Renal cortical epithelial cell (primary cell): ENCODE measurements at places on chromosomes 2 and 18.
A peak's percentile ranks its signal among the peaks of the same experiment; 100 is the strongest.

DNA sequence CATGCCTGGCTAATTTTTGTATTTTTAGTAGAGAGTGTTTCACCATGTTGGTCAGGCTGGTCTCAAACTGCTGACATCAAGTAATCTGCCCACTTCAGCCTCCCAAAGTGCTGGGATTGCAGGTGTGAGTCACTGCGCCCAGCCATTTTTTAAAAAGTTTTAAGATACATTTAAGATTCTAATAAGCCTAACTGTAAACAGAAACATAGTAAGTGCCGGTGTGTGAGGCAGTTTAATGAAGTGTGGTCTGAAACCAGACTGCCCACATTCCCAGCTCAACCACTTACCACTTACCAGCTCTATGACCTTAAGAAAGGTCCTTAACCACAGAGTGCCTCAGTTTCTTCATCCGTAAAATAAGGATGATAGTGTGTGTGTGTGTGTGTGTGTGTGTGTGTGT, 42.4 kb downstream of the TMEM237 start:
- DNase-seq: peak; percentile 80

- no peak for DNase-seq
Observed at GRCh38 chr2:11559786-11560155, 25.9 kb downstream of the GREB1 start.

DNA sequence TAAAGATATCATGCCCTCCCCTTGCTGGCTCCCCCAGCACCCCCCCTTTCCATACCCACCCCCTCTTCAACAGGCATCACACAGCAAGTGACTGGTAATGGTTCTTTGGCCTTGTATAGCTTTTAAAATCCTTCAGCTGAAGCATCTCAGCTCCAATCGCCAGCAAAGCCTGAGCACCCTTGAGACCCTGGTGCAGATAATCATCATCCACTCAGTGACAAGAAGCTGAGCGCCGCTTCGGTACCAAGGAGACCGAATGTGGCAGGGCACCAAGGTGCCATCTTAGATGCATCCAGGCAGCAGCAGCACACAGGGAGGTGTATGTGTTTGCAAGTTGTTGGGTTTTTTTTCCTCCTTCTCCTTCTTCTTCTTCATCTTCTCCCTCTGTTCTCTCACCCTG, 232.7 kb downstream of the BCL11A start:
- no peak for DNase-seq

GRCh38 chr2:232336241-232336736, 42.3 kb upstream of the ALPP start:
- no peak for DNase-seq

DNA sequence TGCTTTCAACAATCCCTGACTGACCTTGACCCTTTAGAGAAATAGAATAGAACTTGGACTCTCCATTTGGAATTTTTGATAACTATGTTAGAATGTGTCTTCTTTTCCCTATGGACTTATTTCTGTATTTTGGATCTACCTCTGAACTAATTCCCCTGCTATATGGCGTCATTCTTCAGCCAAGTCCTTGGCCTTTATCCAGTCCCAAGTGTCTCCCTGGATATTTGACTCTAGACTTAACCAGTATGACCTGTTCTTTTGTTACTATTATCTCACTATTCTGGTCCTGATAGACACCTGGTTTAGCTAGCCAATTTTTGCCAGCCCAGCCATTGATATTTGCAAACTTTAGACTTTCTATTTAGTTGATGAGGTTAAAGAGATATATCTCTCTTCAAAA, 186.8 kb downstream of the KCNS3 start:
- DNase-seq: no peak

DNA sequence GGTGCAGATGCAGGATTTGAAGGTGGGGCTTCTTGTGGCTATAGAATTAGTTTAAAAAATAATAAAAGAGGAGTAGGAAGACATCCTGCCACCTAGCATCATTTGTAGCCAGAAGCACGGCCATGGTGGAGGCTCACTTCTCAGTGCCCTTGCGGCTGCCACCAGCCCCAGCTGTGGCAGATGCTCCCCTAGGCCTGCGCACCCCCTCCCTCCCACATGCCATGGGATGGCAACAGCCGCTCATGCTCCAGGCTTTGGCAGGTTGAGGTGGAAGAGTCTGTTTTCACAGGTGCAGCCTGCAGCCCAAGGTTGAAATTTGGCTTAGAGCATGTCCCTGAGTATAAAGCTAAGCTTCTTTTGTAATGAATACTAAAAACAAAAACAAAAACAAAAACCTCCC, 96.4 kb downstream of the GATA6 start:
- DNase-seq: no peak

DNA sequence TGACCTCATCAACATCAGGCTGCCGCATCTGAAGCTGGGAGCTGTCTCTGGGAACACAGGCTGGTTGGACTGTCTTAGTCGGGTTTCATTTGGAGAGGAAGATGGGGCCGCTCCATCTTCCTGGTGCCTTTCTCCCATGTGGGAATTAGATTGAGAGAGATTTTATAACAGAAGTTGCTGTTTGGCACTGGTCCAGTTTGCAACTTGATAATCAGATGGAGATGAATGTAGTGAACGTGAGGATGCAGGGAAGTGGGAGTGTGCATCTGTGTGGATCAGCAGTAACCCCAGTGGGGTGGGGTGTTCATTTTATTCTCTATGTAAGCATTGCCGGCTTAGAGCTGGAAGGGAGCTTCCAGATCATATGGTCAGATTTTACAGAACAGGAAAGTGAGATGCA, 250.9 kb downstream of the DCDC2C start:
- DNase-seq: no peak

DNA sequence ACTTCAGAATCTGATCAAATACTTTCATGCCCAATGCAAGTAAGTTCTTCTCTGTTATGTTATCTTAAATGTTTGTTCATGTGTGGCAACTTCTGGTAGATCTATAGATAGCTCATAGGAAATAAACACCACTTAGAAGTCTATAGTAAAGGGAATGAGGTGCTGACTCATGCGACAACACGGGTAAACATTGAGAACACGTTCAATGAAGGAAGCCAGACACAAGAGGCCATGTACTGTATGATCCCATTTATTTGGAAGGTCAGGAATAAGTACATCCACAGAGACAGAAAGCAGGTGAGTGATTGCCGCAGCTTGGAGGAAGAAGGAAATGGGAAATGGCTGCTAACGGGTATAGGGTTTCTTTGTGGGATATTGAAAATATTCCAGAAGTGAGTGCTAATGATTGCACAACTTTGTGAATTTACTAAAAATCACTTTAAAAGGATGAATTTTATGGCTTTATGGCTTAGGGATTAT, 95.4 kb downstream of the ITGB1BP1 start:
- DNase-seq: no peak

DNA sequence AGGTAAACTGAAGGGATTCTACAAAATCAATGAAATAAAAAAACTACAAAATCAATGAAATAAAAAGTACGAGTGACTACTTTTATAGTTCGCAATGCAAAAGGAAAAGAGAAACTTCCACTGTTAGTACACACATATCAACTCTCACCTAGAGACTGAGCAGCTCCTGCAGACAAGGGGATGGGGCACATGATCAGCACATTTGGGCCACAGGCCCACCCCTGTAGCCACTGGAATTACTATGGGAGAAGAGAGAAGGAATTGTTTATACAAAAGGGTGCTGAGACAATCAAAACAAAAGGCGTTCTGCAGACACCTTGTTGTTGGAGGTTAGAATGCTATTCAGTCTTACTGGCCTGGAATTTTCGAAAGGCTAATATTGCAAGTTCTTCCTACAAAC, 34.7 kb upstream of the CD226 start:
- DNase-seq: no peak

DNA sequence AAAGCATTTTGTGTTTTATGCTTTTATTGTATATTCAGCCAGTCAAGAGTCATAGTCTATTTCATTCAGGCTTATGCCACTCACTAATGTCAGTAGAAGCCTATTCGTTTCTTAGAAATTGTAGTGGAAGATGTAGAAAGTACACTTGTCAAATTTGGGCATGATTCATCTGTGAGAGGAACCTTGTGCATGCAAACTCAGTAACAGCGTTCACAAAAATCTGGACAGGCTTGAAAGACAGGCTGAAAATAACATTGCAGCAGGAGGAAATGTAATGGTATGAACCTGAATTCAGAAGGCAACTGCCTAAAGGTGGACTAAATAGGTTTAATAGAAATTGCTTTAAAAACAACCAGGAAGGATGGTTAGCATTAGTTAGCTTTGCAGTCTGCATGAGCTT, 213.5 kb downstream of the CMPK2 start:
- no peak for DNase-seq

DNA sequence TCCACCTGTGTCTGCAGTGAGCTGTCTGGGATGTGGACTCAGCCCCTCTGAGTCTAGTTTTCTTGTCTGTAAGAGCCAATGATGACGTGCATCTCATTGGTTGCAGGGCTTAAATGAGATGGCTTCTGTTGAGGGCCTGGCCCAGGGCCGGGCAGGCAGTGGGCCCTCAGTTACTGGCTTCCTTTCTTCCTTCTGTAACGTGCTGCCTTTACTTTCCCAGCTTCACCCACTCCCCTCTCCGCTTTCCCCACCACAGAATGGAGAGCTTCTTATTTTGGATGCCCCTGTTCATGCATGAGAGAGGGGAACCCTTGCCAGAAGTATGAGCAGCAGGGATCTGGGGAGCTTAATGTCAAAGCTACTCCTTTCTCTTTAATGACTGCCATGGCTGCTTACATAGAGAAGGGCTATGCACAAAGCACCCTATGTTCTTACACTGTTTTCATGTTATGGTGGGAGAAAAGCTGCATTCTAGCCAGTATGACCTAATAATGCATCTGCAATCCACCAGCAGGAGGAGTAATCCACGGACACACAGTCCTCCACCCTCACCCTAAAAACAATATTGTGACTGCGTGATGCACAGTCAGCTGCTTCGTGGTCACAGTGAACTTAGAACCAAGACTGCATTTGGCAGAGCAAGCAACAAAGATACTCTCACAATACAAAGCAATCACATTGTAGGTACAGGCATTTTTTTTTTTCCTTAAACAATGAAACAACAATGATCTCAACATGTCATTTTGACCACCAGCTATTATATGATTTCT, 37.2 kb downstream of the CREG2 start:
- peak; percentile 66 for DNase-seq

DNA sequence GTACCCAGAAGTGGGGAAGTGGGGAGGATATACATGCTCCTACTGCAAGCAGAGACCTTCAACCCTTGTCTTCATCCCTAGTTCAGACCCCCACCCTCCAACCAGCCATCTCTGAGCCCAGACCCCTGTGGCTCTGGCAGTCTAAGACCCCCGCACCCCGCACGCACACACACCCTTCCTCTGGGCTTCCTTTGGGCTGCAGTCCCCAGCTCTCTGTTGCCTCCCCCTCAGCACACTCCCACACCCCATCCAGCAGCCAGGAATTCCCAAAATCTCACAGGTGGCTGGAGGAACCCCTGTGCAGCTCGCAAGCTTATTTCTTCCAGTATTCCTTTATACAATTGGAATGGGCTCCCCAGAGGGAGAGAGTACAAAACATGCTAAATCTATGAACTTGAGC, 13.9 kb upstream of the GYPC start:
- no peak for DNase-seq

- no peak for DNase-seq
Observed at GRCh38 chr2:65739927-65740326, 307.5 kb upstream of the SPRED2 start.

GRCh38 chr2:146917431-146918042, 927.3 kb upstream of the ACVR2A start:
- no peak for DNase-seq

DNA sequence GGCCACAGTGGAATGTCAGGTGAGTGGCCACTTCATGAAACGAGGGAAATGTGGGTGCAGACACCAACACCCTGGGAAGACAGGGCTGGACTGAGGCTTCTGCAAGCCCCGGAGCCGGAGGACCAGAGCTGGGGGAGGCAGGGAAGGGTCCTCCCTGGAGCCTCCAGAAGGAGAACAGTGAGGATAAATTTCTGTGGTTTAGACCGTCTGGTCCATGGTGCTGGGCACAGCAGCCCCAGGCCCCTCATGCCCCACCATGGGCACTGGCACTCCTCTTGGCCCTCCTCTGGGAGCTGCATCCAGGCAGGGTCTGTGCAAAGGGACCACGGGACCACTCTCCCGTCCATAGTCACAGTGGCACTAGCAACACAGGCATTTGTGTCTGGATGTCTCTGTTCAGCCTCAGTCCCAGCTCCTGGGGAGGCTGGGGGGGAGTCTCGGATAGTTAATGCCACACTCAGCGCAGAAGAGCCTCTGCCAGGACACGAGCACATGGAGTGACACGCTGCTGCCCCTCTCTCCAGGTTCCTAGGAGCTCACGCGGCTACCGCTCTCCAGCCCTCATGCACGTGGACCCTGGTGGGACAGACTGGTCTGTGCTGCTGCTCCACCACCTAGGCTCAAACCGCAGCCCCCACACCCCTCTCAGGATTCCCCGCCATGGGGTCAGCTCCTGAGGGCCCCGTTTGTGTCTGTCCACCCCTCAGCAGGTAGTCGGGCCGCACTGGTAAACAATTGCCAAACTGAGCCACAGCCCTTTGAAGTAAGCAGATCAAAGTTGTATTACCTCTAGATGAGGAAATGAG, 305.9 kb upstream of the SALL3 start:
- no peak for DNase-seq

GRCh38 chr2:141630407-141630930, 500.3 kb downstream of the LRP1B start:
- no peak for DNase-seq

GRCh38 chr2:229090225-229090624, 180.9 kb downstream of the PID1 start:
- no peak for DNase-seq

DNA sequence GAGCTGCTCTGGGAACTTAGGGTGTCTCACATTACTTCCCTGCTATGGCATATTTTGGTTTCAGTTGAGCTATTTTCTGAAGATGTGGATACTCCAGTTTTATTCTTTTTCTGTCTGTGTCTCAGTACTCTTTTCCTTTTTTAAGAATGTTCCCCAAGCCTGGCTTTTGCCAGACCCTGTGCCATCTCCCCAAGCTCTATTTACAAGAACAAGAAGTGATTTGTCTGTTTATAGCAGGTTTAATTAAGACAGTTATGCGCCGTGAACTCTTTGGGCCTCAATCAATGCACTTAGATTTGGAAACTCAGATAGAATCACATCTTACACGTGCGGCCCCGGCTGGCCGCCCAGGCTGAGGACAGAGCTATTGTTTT, 8.9 kb upstream of the SATB2 start:
- no peak for DNase-seq

DNA sequence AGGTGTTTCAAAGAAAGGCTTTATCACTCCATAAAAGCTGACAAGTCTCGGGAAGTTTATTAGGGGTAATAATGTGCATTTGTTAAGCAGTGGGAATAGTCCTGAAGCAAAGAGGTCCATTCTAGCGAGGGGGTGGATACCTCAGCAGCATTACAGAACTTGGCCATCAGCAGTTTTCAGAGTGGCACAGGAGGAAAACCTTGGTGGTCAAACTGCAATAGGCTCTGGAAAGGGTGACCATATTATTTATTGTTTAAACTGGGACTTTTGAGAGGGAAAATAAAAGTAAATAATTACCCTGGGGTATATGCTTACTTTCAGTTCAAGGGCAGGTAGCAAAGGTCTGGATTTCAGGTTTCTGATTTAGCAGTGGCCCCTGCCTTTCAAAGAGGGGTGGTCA, 115.5 kb upstream of the KLHL14 start:
- DNase-seq: no peak

DNA sequence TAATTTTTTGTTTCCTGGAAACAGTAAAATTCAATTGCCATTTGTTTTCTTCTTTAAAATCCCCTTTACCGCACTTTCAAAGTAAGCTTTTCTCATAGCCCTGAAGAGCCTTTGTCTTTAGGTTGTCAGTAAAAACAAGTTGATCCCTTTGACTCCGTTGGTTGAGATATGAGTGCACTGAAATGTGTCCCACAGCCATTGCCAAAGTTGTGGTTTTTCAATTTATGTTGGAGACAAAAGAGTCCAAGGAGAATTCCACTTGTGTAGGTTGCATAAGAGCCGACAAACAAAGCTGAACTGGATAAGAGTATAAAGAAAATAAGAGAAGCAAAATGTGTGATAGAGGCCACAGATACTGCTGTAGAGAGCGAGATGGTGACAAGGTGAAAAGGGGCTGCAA, 26.1 kb upstream of the HNMT start:
- DNase-seq: peak; percentile 79
